Aorta (tissue), 5 donors: ENCODE measurements at places on chromosomes 16 and 17.

DNA sequence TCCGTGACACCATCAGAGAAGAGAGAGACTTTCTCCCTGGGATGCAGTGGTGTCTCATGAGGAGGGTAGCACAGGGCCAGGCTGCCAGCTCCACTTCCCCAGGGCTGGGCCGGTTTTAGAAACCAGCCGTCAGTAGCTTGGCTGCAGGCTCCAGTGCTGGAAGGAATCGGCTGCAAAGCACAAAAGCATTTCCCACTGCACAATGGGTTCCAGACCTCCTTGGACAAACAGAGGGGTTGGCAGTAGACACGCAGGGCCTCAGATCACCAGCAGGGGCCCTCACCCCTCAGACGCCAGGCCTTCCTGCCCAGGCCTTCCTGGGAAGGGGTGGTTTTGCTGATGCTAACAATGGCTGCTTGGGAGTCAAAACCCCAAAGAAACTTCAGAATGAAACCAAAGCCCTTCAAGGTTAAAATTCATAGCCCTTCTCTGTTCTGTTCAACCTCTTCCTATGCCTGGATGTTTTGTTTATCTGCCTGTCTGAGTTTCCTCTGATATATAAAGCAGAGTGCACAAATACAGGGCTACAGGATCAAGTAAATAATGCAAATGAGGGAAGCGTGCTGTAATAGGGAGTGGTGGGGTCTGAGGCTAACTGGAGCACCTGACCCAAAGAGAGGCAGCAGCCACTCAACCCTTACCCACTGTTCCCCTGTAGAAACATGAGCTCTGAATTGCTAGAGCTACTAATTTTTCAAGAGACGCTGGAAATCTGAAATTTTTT, 26.2 kb downstream of the TEKT5 start:
- DNase-seq, result no peak

GRCh38 chr16:71943887-71944286, 48.6 kb downstream of the IST1 start:
- no peak for DNase-seq

GRCh38 chr16:21989133-21989532, 11.8 kb downstream of the PDZD9 start:
- no peak for DNase-seq

DNA sequence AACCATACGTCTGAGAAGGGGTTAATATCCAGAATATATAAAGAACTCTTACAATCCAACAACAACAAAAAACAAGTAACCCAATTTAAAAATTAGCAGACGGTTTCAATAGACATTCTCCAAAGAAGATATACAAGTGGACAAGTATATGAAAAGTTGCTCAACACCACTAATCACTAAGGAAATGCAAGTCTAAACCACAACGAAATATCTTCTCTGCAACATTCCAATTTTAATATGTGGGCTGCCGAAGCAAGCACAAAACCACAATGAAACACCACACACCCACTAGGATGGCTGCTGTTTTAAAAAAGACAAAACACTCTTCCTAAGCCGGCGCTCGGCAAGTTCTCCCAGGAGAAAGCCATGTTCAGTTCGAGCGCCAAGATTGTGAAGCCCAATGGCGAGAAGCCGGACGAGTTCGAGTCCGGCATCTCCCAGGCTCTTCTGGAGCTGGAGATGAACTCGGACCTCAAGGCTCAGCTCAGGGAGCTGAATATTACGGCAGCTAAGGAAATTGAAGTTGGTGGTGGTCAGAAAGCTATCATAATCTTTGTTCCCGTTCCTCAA, 5.9 kb upstream of the SLC13A2 start:
- DNase-seq, result no peak

DNA sequence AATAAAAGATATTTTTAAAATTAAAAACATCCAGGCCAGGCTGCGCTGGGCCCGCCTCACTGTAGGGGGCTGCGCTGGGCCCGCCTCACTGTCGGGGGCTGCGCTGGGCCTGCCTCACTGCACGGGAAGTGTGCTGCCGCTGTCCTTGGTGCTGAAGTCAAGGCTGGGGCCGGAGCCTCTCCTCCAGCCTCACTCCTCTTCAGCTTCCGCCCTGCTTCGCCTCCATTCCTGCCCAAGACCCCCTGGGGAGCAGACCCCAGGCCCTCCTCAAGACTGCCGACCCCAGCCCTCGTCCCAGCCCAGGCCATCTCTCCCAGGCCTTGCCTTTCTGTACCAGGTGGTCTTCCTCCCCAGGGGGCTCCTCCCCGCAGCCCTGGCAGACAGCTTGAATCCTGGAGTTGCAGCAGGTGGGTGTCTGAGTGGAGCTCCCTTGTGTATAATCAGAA, 26.2 kb downstream of the ENDOV start:
- DNase-seq, result no peak
